Neural progenitor cell (in vitro differentiated cells): ENCODE measurements at places on chromosomes 1 and 21. TPM values are rescaled to one million over a fixed set of nuclear protein-coding genes. Genes with fewer than 3 reads are reported as not detected.
A peak's percentile ranks its signal among the peaks of the same experiment; 100 is the strongest.

DNA sequence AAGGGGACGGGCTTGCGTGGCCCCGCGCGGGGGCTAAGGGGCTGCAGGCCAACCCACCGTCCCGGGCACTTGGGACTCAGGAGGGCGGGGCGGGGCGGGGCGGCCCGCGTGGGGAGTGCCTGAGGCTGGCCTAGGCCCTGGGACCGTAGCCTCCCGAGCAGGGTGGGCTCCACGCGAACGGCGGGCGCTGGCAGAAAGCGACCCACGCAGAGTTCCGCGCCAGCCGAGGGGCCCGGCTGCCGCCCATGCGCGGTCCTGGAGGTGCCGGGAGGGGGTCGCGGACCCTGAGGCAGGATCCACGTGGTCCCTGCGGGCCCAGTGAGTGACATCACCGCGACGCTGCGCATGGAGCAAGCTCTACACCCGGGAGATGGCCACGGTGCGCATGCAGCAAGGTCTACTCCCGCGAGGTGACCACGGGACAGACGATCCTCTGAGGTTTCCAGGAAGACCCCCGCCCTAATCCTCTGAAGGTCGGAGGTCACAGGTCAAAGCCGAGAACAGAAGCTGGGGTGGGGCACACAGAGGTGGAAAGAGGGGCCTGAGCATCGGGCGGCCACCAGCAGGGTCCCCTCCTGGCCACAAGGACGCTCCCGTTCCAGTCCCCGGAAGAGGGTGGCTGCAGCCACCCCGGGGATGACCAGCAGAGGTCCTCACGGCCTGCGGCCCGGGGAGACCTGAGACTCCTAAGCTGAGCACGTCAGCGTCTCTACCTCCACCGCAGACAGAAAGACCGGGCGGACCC lies 13.5 kb upstream of the SLC19A1 start:
- DNase-seq = peak; percentile 92

DNA sequence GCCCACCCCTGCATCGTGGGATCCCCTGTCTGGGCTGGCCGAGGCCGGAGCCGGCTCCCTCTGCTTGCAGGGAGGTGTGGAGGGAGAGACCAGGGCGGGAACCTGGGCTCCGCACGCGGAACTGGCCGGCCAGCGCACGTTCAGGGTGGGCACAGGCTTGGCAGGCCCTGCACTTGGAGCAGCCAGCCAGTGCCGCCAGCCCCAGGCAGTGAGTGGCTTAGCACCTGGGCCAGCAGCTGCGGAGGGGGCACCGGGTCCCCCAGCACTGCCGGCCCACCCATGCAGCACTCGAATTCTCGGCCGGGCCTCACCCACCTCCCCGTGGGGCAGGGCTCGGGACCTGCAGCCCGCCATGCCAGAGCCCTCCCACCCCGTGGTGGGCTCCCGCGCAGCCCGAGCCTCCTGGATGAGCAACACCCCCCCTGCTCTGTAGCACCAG lies 422.6 kb downstream of the AMY1C start:
- DNase-seq = no peak

DNA sequence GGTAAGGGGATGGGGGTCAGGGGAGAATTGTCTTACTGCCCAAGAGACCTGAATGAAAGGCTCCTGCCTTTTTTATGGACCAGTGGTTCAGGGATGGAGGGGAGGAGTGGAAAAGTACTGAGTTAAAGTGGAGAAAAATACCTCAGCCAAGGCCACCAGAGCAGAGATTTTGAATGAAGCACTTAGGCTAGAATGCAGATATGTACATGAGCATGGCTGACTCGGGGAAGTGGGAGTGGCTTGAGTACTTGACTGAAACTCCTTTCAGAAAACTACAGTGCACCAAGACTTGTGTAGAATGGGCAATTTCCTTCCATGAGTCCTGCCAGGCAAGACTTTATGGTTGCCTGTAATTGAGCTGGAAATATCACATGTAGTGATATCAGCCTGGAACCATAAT lies 429.6 kb upstream of the LRRC7 start:
- no peak for DNase-seq

- peak; percentile 72 for DNase-seq
Measured at GRCh38 chr1:85584264-85584781, 3.8 kb downstream of the CCN1 start.

Gene CLSTN1
- 75.4 and 112 TPM in 2 replicates for total RNA-seq

Gene IGSF9
- total RNA-seq = 3.3 and 9.1 TPM in 2 replicates

DNA sequence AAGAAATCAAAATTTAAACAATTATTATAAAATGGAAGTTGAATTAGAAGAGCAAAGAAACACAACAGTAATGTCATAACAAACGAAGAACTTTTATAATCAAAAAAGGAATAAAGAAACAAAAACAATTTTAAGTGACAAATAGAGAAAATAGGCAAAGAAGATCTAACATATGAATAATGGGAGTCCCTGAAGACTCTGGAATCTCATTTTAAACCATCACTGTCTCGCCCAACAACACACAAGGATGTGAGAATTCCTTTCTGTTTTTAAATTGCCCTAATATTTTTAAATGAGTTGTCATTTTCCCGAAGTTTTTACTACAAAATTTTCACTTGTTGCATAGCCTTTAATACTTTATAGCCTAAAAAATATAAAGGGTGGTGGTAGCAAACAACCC lies 4.3 kb upstream of the NDC1 start:
- no peak for DNase-seq

DNA sequence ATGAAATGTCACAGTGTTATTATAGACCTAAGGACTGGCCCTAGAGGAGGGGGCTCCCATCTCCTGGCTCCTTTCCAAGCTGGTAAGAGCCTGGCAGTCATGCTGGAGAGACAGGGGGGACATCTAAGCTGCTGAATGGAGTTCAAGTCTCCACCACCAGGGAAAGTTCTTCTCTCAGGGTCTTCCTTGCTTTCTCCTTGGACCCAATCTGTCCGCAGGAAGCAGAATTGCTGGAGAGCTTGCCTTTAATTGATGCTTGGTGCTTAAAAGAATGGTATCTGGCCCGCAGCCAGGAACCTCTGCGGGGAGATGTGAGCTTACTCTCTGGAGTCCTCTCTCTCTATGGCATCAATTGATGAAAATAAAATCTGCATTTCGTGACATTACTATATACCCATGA lies 25.1 kb downstream of the IRF2BP2 start:
- no peak for DNase-seq

DNA sequence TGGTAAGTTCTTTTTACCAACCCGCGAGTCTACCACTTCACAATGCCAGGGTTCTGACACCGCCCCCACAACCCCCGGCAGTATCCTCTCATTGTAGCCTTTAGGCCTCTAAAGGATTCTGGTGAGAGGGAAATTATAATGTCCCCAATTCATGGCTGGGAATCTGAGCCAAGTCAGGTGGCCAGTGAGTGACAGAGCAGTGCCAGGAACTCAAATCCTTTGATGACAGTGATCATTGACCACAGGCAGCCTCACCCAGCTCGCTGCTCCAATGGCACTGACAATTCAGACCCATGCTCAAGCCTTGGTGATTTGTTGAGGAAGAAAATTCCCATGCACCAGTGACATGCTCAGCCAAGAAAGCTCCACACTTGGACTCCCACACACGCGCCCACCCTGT lies 63.4 kb upstream of the CSF1 start:
- DNase-seq = no peak

Gene PTPN22
- not detected in 2 replicates for total RNA-seq
